ENCODE measurements at places on chromosomes 6 and 20. TPM values are rescaled to one million over a fixed set of nuclear protein-coding genes. Genes with fewer than 3 reads are reported as not detected.

GRCh38 chr20:36275441-36276189, 30.5 kb upstream of the DLGAP4 start:
- no peak for DNase-seq
- no peaks in the 10 kb centered on the region for H3K4me1 ChIP-seq
- H3K36me3 ChIP-seq: no peaks in the 10 kb centered on the region
- H3K27me3 ChIP-seq: peaks cover 65% of the 10 kb centered on the region

- H3K27me3 ChIP-seq: no peaks in the 10 kb centered on the region
- no peak for DNase-seq
- no peak overlapping the region for H3K4me3 ChIP-seq
- H3K36me3 ChIP-seq: no peaks in the 10 kb centered on the region
Measured at GRCh38 chr6:10303608-10304506, 111.0 kb downstream of the TFAP2A start.

DNA sequence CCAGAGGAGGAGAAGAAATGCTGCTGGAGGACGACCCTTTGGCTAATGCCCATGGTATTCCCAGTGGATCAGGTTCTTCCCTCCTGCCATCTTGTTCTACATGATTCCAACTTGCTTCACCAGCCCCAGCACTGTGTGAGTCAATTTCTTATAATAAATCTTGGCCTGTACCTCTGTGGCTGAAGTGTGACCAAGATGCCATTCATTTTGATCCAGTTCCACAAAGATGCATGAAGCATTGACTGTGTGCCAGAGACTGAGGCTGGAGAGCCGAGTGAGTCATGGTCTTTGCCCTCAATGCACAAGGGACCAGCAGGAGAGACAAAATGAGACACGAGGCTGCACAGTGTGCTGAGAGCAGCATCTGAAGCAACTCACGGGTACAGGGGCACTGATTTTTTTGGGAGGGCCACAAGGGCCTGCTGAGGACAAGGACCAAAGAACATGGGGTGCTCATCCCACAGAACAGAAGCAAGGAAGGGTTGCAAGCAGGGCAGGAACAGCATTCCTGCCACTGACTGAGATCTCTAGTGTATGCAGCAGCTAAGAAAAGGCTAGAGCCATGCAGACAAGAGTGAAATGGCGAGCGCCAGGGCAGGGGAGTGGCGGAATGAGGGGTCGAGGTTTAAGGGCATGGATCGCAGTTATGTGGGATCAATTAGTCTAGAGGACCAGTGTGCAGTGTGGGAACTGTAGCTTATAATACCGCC, 207.0 kb downstream of the THBS2 start:
- H3K27ac ChIP-seq: no peak overlapping the region
- DNase-seq: no peak
- no peaks in the 10 kb centered on the region for H3K4me1 ChIP-seq
- H3K4me3 ChIP-seq: no peak overlapping the region
- no peaks in the 10 kb centered on the region for H3K27me3 ChIP-seq
- H3K36me3 ChIP-seq: no peaks in the 10 kb centered on the region

GRCh38 chr6:54467384-54467783, 159.1 kb downstream of the TINAG start:
- no peak overlapping the region for H3K4me3 ChIP-seq
- no peaks in the 10 kb centered on the region for H3K36me3 ChIP-seq
- no peaks in the 10 kb centered on the region for H3K4me1 ChIP-seq
- no peaks in the 10 kb centered on the region for H3K27me3 ChIP-seq
- no peak for DNase-seq

- DNase-seq: peak; percentile 16
- peak overlapping the region; percentile 74 for H3K27ac ChIP-seq
- peaks cover 36% of the 10 kb centered on the region for H3K4me1 ChIP-seq
- no peak overlapping the region for H3K4me3 ChIP-seq
- H3K27me3 ChIP-seq: no peaks in the 10 kb centered on the region
- no peaks in the 10 kb centered on the region for H3K36me3 ChIP-seq
Measured at GRCh38 chr6:37243816-37244370, 13.7 kb upstream of the TBC1D22B start.

- no peaks in the 10 kb centered on the region for H3K36me3 ChIP-seq
- peak; percentile 32 for DNase-seq
- H3K4me1 ChIP-seq: no peaks in the 10 kb centered on the region
- peaks cover 3% of the 10 kb centered on the region for H3K27me3 ChIP-seq
- H3K4me3 ChIP-seq: no peak overlapping the region
Measured at GRCh38 chr6:44667226-44667625, 279.7 kb downstream of the CDC5L start.

DNA sequence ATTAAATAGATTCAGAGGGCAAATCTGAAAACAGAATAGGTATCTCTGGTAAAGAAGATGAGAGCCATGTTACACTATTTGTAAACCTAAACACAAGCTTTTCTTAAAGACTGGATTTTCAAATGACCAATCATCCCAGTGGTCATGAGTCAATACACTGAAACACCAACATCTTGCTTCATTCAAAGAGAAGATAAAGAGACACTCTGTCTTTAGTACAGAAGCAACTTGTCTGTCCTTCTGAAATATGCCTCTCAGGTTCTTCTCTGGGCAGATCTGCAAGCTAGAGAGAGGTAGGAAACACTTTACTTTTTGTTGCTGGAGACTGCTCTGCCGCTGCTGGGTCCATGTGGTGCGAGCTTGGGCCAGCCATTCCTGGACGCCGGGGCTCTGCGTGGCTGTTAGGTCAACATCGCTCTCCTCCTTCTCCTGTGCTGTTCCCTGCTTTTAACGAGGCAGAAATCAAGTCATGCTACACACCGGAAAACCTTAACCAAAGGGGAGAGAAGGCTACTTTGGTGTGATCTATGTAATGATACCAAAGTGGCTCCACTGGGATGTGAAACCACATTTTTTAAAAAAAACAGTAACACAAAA, 368.2 kb downstream of the SYNE1 start:
- no peak for DNase-seq
- H3K4me1 ChIP-seq: peaks cover 15% of the 10 kb centered on the region
- no peak overlapping the region for H3K4me3 ChIP-seq

TSBP1 gene
- total RNA-seq: not detected

CLVS2 gene
- not detected for total RNA-seq

HS3ST5 gene
- not detected for total RNA-seq
